HFF-Myc (cell line): ENCODE measurements at places on chromosomes 16 and 17.

GRCh38 chr17:43615330-43616028 is 46.2 kb downstream of the MEOX1 start:
- no peak for DNase-seq

DNA sequence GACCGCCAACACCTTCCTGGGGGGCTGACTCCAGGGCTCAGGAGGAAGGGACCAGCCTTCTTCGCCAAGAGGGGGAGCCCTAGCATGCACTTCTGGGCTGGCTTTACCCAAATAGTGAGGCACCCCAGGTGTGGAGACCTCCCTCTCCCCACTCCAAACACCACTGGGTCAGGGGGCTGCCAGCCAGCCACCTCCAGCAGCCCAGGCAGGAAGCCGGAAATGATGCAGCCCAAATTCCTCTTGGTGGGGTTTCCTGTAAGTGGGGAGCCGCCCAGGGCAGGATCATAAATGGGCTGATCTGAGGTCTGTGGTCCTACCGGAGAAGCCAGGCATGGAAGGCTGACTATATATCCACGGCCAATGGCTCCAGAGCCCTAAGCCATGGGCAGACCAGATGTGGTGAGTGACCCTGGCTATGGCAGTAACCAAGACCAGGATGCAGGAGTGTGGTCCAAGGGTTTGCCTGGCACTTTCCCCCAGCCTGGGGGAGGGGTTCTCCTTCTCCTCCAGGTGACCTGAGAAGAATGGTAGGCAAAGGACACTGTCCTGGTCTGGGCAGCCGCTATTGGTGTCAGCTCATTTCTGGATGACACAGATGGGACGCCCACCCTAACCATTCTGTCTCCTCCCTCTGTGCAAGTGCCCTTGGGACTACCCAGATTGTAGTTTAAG is 4.2 kb downstream of the GIT1 start:
- no peak for DNase-seq

DNA sequence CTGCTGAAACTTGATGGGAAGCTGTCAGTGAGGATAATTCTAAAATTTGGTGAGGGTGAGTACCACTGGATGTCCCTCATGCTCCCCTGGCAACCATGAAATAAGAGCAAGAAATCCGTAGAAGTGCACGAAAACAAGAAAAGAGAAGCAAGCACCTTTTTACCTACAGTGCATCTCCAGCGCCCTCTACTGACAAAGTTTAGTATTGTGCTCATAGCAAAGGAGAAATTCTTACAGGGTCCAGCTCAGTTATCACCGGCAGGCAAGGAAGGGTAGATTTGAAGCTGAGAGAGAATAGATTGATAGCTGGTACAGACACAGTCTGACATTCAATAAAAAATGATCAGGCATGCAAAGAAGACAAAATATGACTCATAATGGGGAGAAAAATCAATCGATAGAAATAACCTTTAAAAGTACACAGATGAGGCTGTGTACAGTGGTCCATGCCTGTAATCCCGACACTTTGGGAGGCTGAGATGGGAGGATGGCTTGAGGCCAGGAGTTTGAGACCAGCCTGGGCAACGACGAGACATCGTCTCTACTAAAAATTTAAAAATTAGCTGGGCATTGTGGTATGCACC is 28.3 kb upstream of the TEX2 start:
- DNase-seq: no peak

DNA sequence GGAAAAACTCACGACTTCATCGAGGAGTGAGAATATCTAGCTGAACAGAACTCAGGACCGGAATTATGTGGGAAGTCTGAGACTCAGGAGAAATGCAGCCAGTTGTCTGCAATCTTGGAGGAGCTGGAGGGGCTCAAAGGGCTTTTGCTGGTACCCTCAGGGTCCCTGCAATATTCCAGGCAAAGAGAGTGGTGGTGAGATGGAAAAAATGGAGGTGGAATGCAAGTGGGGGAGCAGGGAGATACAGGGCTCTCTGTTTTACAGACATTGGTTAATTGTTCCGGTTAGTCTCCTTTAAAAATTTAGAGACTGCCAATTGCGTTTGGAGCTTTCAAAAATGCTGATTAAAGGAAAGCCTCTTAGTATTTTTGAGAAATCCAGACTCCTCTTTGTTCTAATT is 18.2 kb upstream of the HP start:
- no peak for DNase-seq

DNA sequence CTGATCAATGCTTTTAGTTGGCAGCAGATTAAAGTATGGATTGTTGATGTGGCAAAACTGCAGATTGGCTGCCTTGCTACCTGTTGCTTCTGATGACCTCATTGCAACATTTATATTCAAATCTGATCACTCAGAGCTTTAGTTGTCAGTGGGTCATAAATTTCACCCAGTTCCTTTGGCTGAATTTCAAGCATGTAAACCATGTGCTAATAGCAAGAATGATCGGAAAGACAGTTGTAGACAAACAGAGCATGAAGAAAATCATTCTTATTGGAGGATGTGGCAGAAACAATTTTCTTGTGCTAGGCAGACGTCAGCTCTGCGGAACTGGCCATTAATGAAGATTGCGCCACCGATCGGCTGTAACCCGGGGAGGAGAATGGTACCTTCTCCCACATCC is 346.6 kb upstream of the EEF2KMT start:
- DNase-seq: no peak

GRCh38 chr17:17587614-17588337 is 3.7 kb downstream of the PEMT start:
- DNase-seq: no peak

- DNase-seq: no peak
These were observed 277.4 kb downstream of the NPIPA8 start for GRCh38 chr16:18059089-18059488.

DNA sequence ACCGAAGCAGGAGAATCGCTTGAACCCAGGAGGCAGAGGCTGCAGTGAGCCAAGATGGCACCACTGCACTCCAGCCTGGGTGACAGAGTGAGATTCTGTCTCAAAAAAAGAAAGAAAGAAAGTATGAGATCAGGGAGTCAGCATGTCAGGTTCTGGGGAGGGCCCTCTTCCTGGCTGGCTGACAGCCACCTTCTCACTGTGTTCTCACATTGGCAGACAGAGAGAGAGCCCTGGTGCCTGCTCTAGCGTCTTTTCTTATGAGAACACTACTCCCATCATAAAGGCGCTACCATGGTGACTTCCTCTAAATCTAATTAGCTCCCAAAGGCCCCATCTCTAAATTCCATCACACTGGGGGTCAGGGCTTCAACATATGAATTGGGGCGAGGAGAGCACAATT is 27.6 kb upstream of the RBBP6 start:
- no peak for DNase-seq

GRCh38 chr16:29975134-29975538 is 1.5 kb downstream of the TAOK2 start:
- DNase-seq: no peak

- no peak for DNase-seq
These were observed 1.9 kb downstream of the ATP1B2 start for GRCh38 chr17:7652388-7653356.

DNA sequence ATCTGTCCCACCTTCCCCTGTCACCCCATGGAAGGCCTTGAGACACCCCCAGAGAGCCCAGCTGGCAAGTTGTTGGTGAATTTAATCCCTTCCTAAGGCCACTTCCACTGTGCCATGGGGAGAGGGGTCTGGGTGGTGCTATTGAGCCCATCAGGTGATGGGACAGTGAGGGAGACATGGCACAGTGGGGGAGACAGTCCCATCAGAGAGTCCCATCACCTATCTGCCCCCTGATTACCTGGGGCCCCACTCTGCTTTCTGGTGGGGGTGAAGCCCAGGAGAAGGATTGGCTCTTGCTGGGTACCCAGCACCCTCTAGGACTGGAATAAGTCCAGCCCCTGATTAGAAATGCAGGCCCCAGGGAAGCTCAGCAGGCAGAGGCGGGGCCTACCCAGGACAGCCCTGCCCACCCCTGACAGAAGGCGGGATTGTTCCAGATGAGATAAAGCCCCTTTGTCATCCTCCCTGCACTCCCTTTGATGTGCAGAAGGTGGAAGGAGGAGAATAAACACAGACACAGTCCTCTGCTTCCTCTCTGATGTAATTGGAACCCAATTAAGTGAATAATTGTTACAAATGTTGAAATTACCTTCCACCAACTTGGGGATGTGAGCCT is 18.9 kb downstream of the TMEM132E start:
- DNase-seq: no peak

GRCh38 chr16:65386672-65387071 is 264.8 kb upstream of the CDH11 start:
- DNase-seq: no peak

- no peak for DNase-seq
These were observed 38.2 kb downstream of the MAF start for GRCh38 chr16:79562166-79562823.

GRCh38 chr16:1723450-1724147 is 17.6 kb downstream of the MAPK8IP3 start:
- no peak for DNase-seq

- DNase-seq: no peak
These were observed 854 bp upstream of the SSTR5 start for GRCh38 chr16:1071561-1072225.

- DNase-seq: no peak
These were observed 10.7 kb upstream of the PRR29 start for GRCh38 chr17:63987221-63988126.

DNA sequence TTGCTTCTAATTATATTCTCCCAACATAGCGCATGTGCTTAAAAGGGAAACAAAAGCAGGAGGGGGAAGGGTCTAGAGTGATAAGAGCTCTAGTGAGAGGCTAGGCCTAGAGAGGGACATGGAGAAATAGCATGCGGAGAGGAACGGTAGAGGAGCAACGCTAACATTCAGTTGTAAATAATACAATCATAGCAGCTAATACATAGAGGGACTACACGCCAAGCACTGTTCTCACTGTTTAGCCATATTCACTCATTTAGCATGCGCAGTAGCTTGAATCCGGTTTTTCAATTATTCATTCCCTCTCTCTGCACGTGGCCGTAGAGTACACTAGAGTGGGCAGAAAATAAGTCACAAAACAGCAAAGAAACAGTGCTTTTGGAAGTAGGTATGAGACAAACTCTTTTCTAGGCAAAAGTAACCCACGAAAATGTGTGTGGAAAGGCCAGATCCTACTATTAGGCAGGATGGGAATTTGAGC is 1.7 kb upstream of the ALOX12 start:
- no peak for DNase-seq

DNA sequence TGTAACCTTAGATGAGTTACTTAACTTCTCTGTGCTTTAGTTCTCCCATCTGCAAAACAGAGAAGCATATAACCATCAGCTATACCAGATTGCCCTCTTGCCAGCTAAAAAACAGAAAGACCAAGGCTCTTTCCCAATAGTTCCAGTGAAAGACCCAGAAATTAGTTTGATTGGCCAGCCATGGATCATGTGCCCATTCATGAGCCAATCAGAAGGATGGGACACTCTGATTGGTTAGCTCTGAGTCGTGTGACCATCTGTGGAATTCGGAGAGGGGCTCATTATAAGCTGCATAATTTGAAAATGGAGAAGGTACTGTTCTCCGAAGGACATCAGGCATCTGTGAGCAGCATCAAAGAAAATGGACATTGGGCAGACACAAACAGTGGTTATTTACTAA is 155.2 kb downstream of the ABCC12 start:
- no peak for DNase-seq

GRCh38 chr16:24534620-24535019 is 4.7 kb upstream of the RBBP6 start:
- no peak for DNase-seq

GRCh38 chr17:36514856-36515255 is 19.8 kb downstream of the MYO19 start:
- DNase-seq: no peak

DNA sequence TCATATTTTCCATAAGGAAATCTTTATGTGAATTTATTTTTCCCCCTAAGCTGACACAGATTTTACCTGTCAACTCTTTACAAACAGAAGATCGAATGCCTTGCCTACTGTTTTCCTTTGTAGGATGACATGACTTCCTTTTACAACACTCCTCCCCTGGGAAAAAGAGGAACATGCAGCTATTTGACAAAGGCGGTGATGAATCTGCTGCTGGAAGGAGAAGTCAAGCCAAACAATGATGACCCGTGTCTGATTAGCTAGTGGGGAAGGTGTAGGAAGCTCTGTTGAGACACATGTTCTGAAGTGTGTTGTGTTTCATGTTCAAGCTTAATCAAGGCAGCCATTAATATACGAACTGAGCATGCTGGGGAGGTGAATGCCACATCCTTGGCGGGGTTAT is 238.0 kb downstream of the PHKB start:
- DNase-seq: no peak

GRCh38 chr16:81681311-81681710 is 97.8 kb upstream of the PLCG2 start:
- no peak for DNase-seq

DNA sequence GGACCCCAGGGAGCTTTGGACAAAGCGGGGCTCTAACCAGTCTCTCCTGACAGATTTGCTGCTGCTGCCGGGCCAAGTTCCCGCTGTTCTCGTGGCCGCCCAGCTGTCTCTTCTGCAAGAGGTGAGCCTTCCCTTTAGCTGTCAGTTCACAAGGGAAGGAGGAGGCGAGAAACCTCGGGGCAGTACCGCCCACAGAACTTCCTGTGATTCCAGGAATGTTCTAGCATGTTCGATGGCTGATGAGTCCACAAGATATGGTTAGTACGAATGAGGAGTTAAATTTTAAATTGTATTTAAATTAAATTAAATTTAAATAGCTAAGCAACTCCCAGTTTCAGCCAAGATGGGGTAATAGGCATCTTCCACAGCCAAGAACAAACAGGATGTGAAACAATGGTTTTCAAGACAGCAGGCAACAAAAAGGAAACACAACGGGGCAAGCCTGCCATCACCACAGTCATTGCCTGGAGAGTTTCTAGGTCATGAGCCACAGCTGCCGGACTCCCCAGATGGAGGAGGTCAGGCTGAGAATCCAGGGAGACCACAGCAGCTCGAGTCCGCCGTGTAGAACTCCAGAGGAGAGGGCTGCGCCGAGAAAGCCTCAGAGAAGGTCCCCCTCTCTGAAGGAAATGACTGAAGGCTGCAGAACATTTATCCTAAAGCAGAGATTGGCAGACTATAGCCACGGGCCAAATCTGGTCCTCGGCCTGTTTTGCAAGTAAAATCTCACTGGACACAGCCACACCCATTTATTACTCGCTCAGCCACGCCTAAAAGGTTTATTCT is 9.5 kb upstream of the TCF25 start:
- DNase-seq: no peak

DNA sequence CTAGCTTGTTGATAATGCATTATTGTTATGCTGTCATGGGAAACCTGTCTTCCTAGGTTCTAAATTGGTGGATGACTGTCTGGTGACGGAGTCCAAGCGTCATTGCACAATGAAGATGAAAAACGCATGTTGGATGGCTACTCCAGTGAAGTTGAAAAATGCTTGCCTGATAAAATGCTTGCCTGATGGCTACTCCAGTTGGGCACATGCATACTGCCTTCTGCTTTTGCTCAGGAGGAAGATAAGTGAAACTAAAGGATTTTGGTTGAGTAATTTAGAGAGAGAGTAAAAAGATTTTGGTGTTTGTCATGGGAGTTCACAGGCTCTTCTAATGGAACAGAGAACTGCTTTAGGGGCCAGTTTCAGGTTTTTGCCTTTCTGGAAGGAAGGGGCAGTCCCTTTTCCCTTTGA is 118.6 kb downstream of the PRKCA start:
- no peak for DNase-seq

- DNase-seq: no peak
These were observed 1.5 kb upstream of the PSMD3 start for GRCh38 chr17:39979016-39979670.

- DNase-seq: no peak
These were observed 31.3 kb downstream of the MAP1LC3B start for GRCh38 chr16:87423429-87423828.
